ENCODE measurements at places on chromosomes 3 and 15. TPM values are rescaled to one million over a fixed set of nuclear protein-coding genes. Genes with fewer than 3 reads are reported as not detected.

DNA sequence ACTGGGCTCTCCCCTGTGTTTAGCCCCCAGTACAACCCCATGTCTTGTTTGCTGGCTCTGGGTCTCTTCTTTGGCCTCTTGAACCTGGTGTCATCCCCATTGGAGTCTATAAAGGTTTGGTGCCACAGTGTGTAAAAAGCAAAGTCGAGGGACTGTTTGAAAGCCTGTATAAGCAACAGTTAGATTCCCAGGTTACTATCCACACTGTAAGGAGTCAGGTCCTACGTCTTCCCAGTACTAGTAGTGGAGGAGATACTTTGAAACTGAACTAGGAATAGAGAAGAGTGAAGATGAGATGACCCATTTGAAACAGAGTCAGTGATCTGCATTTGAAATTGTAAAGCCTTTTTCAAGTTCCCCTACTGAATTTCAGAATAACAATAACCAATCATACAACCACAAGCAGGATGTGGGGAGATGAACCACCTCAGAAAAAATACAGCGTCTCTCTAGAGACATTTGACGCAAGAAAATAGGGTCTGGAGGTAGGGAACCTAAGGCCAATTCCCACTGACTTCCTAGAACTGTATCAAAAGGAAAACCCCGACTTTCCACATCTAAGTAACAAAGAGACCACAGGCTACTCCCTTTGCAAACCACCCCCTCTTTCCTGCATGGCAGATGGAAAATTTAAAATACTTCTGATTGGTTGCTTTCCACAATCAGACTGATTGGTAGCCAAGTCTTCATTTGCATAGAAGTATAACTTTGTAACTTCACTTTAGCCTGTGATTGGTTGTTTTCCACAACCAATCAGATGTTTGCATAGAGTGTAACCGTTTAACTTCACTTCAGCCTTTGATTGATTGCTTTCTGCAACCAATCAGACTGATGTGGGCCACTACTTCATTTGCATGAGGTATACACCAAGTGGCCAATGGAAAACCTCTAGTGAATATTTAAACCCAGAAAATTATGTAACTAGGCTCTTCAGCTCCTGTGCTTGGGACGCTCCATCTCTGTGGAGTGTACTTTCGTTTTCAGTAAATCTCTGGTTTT, 49.9 kb upstream of the NEDD4 start:
- no peak for DNase-seq
- no peak overlapping the region for H3K27ac ChIP-seq
- no peak overlapping the region for H3K4me3 ChIP-seq
- no peaks in the 10 kb centered on the region for H3K27me3 ChIP-seq
- H3K4me1 ChIP-seq = peaks cover 25% of the 10 kb centered on the region

DNA sequence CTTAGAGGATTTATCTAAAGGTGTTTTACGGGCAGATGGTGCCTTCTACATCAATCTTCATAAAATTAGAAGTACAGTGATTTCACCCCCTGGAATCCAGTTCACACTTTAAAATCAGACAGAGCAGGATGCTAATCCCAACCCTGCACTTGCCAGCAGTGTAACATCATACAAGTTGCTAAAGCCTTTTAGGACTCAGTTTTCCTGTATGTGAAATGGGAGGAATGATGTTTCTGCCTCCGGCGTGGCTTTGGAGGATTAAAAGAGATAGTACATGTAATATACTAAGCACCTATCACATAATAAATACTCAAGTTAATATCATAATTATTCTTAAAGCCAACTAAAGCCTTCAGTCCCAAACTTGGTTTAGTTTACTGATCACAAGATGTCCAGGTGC, 257.2 kb upstream of the THBS1 start:
- DNase-seq = no peak
- H3K27me3 ChIP-seq = no peaks in the 10 kb centered on the region
- H3K4me1 ChIP-seq = no peaks in the 10 kb centered on the region

- peak overlapping the region; percentile 13 for H3K27ac ChIP-seq
- peaks cover 52% of the 10 kb centered on the region for H3K4me1 ChIP-seq
- no peaks in the 10 kb centered on the region for H3K36me3 ChIP-seq
- H3K4me3 ChIP-seq = no peak overlapping the region
- no peak for DNase-seq
Measured at GRCh38 chr3:129552287-129553050, 9.5 kb downstream of the H1-8 start.

The SPATA16 gene
- total RNA-seq = not detected

The GOLGA8J gene
- total RNA-seq = not detected

GRCh38 chr15:75861750-75862402, 18.6 kb downstream of the UBE2Q2 start:
- no peak for DNase-seq
- no peak overlapping the region for H3K4me3 ChIP-seq
- H3K36me3 ChIP-seq = no peaks in the 10 kb centered on the region
- H3K27ac ChIP-seq = no peak overlapping the region
